ENCODE measurements at places on chromosomes 11 and 22. TPM values are rescaled to one million over a fixed set of nuclear protein-coding genes. Genes with fewer than 3 reads are reported as not detected.

DNA sequence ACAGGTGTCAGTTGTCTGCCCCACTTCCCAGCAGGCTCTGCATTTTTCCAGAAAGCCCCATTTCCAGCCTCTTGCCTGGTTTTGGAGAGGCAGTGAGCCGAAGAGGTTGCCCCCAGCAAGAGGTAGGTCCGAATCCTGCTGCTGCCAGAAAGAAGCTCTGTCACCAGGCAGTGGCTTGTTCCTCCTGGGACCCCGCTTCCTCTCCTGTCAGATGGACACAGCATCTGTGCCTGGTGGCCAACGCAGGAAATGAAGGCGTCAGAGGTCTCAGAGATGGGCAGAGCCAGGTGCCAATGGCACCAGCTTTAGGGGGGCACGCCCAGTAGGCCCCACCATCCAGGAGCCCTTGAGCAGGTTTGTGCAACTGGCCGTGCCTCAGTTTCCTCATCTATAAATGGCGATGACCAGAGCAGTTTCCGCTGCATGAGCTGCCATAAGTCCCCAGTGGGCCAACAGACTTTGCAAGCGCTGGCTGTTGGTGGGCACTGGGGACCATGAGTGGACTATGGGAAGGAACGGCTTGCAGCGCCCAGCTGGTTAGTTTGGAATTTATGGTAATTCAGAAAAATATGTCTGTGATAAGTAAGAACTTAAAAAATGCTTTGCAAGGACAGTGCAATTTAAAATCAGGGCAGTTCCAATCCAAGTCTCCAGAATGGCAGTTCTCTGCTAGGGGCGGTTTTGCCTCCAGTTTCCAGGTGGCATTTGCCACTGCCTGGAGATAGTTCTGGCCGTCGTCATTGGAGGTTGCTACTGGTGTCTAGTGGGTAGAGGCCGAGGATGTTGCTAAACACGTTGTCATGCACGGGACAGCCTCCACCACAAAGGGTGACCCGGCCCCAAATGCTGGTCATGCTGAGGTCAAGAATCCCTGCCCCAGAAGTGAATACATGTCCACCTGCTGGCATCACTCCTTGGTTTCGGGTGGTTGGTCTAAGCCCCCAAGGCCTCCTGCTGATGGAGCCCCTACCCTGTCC lies 2.3 kb upstream of the OSBPL5 start:
- DNase-seq: no peak

DNA sequence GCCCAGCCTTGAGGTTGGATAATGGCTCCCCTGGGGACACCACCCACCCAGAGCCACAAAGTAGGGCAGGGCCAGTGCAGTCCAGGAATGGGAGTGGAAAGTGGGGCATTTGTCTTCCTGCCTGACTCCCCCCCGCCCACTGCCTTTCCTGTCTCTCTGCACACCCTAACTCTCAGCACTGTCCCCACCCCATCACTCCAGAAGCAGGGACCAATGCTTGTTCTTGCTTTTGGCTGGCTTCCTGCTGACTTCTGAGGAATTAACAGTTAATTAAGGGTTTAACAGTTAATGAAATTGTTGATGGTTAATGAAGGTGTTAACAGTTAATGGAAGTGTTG lies 4.7 kb downstream of the PITPNM1 start:
- DNase-seq: no peak

- DNase-seq: no peak
Measured at GRCh38 chr22:16586991-16587390, 5.6 kb downstream of the CCT8L2 start.

Gene TMEM121B
- total RNA-seq: 0.13 TPM

Gene TEX12
- total RNA-seq: not detected

- peak; percentile 18 for DNase-seq
Measured at GRCh38 chr11:88174709-88175568, at the start of gene RAB38. RAB38 (minus strand) TSS chr11:88175443; CDS start chr11:88175384, 59 bp downstream.

DNA sequence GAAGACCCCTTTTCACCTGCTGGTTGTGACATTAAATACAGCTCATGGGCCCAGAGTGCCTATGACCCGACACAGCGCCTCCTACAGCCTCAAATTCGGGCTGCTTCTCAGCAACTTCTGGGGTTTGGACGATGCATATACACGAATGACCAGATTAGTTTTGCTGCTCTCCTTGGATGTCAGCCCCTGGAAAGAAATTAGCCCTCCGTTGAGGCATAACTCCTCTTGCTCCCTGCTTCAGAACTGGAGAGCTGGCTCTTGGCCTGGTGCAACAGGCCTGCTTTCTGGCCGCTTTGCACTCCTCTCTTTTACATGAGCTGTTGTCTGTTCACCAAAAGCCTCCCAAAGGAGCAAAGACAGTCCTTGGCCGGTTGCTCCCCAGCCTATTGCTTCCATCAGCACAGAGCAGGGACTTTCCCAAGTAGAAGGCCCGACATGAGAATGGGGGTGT lies 3.3 kb downstream of the TECTA start:
- no peak for DNase-seq

Gene MRGPRF
- 0.38 TPM for total RNA-seq

DNA sequence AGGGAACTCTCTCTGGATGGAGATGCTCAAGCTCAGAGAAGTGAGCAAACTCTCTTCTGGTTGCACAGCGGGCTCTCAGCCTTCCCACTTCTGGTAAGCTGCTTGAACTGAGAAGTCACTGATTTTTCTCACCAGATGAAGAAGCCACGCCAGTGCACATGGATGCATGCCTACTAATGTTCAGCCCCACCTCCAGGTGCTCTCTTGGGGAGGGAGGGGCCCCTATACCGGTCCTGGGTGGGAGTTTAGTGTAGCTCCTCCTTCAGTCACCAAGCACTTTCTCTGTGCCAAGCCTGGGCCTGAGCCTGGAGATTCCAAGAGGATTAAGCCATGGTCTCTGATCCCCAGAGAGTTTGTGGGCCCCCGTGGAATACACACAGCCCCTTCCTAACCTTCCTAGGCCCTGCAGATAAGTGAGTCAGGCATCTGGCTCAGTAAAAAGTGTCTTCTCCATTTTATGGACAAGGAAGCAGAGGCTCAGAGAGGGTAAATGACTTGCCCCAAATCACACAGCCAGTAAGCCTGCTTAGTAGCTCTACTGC lies 142.2 kb downstream of the ST3GAL4 start:
- DNase-seq: no peak

GRCh38 chr22:36765943-36766450 lies 9.9 kb downstream of the IFT27 start:
- DNase-seq: peak; percentile 45

- no peak for DNase-seq
Measured at GRCh38 chr22:48227341-48228018, 1465.0 kb downstream of the TBC1D22A start.

DNA sequence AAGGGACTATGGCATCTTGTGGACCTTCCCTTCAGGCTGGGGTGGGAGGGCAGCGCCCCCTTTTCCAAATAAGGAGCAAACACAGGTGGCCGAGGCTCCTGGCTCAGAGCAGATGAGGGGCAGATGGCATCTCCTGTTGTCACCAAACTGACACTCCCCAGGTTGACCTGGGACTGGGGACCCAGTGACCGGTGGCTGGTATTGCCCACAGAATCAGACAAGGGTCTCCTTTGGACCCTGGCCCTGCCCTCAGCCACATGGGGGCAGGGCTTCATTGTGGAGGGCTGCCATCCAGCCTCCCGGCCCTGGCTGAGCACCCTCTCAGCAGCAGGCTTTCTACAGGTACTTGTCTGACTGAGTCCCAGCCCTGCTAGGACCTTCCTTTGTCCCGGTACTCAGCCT lies 842 bp upstream of the SIGIRR start:
- no peak for DNase-seq

Gene PDGFD
- under 0.01 TPM for total RNA-seq

Gene IGSF22
- not detected for total RNA-seq

Gene RASD2
- 0.23 TPM for total RNA-seq
